Transverse colon (tissue), 4 donors: ENCODE measurements at places on chromosomes 6 and 20. TPM values are rescaled to one million over a fixed set of nuclear protein-coding genes. Genes with fewer than 3 reads are reported as not detected.

Gene MTG2
- total RNA-seq, result 58.0 TPM

Gene OR2H2
- not detected for total RNA-seq

Gene CCR6
- total RNA-seq, result 1.3 TPM

Gene GSS
- 129 TPM for total RNA-seq

Gene CNKSR3
- total RNA-seq, result 11.3 TPM

Gene SNAP91
- total RNA-seq, result not detected

Gene RAET1E
- not detected for total RNA-seq

Gene ZNF165
- 4.1 TPM for total RNA-seq

Gene TINAG
- total RNA-seq, result 27.5 TPM

Gene ABRACL
- not detected for total RNA-seq

Gene GUCA1A
- total RNA-seq, result not detected

Gene CYP39A1
- total RNA-seq, result 1.6 TPM

Gene COX4I2
- total RNA-seq, result not detected

Gene CAPN11
- 19.8 TPM for total RNA-seq

Gene GSTA2
- total RNA-seq, result not detected

Gene UBR2
- total RNA-seq, result 52.7 TPM

Gene TRIM40
- 2.5 TPM for total RNA-seq

Gene MYH7B
- 0.20 TPM for total RNA-seq

Gene PAK5
- not detected for total RNA-seq

Gene CNR1
- total RNA-seq, result 6.4 TPM

Gene TXLNB
- total RNA-seq, result not detected

Gene RIPOR3
- 8.8 TPM for total RNA-seq

Gene SLC22A23
- 161 TPM for total RNA-seq

Gene HLA-DPA1
- total RNA-seq, result 77.8 TPM

Gene KPNA5
- 5.6 TPM for total RNA-seq

Gene THEMIS
- total RNA-seq, result 1.1 TPM

Gene ARFGEF2
- total RNA-seq, result 69.4 TPM

Gene OLIG3
- total RNA-seq, result not detected

Gene EPHA7
- total RNA-seq, result 31.0 TPM

Gene MEP1A
- total RNA-seq, result 601 TPM

Gene EYA2
- total RNA-seq, result 14.1 TPM

Gene ADGRF1
- 0.64 TPM for total RNA-seq

Gene LHFPL5
- not detected for total RNA-seq

Gene NRSN1
- total RNA-seq, result 0.16 TPM

Gene PPP1R16B
- 11.1 TPM for total RNA-seq

Gene SRMS
- total RNA-seq, result not detected

Gene MDN1
- 16.8 TPM for total RNA-seq

Gene PNPLA1
- total RNA-seq, result 1.1 TPM

Gene CDH26
- total RNA-seq, result 1.4 TPM

Gene GABRR1
- 0.14 TPM for total RNA-seq

Gene INSM1
- total RNA-seq, result 1.8 TPM

Gene WFDC10B
- total RNA-seq, result not detected

Gene GRIK2
- not detected for total RNA-seq

Gene LRFN2
- not detected for total RNA-seq

Gene LY6G6C
- not detected for total RNA-seq

Gene LY6G6F
- total RNA-seq, result not detected

Gene OPN5
- total RNA-seq, result not detected

Gene ACTL10
- 1.5 TPM for total RNA-seq
